ENCODE measurements at places on chromosomes 12 and 14.

DNA sequence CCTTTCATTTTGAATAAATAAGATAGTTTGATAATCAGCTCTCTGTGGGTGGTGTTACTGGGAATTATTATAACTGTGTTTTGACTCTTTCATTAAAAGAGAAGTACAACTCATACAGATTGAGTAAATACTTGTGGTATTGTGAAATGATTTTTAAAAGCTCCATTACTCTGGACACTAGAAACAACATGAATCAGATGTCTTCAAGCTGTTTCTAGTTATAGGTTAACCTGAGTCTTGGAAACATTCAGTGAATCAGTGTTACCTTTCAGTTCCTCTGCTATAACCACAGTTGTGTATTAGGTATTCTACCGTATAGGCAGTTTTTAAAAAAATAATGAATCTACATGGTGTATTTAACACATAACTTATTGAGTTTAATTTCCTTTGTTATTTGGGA lies 128.4 kb upstream of the SSTR1 start:
- no peak for DNase-seq

- no peak for DNase-seq
These were observed 70.8 kb downstream of the WNK1 start for GRCh38 chr12:823028-823698.

- DNase-seq: no peak
These were observed 72.8 kb downstream of the ZNF664 start for GRCh38 chr12:124045671-124046455.

- no peak for DNase-seq
These were observed 115.0 kb downstream of the PCNX1 start for GRCh38 chr14:71022012-71022869.

- no peak for DNase-seq
These were observed 5.1 kb upstream of the SMOC1 start for GRCh38 chr14:69873877-69874780.
